ENCODE measurements at places on chromosomes 5 and 9. TPM values are rescaled to one million over a fixed set of nuclear protein-coding genes. Genes with fewer than 3 reads are reported as not detected.
A peak's percentile ranks its signal among the peaks of the same experiment; 100 is the strongest.

GRCh38 chr5:143409926-143410325 is 6.4 kb upstream of the NR3C1 start:
- DNase-seq, result no peak

- peak; percentile 17 for DNase-seq
Measured at GRCh38 chr5:102536323-102536928, 37.6 kb upstream of the SLCO6A1 start.

DNA sequence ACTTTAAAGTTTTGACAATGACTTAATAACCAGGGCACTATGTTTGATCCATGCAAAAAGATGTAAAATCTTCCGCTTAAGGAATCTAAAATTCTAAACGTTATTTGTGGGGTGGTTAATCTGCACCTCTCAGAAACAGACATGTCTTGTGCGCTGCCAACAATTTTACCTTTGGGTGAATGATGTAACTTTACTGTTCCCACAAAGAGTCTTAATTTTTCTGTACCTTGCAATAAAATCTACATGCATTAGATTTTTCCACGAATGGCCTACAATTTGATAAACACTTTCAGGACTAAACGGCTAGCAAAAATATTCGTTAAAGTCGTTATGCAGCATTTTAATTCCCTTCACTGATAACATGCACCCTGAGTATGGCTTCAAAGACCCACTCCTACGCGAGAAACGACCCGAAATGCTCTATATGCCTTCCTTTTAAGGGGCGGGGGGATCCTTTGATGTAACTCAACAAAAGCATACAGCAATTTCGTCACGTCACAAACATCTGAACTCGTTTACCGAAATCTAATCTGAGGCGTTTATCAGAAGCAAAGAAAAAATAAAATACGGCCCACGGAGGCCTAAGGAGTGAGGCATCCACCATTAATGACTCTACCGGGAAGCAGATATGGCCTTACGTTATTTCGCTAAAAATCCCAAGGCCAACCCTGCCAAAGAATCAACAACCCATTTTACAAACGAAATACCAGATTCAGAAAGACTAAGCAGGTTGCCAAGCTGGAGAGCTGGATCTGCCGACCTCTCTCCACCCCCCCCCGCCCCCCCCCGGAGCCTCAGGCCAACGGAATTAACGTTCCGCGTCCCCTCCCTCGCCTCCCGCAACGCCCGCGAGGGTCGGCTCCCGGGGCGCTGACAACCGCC is 621 bp downstream of the AK6 start:
- DNase-seq, result peak; percentile 34

DNA sequence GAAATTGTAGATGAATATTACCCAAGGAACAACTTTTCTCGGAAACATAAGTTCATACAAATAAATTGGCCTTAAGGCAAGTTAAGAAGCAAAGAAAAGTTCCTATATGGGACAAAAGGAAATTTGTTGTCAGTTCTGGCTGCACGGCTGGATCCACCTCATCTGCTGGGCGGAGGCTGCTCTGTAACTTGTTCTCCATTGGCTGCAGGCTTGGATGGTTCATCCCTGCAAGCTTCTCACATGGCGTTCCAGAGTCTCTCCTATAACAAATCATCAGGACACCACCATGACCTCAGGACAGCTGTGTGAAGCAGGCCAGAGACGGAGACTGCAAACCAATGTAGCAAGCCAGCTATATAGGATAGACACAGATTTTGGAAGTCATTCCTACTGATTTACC is 81.4 kb upstream of the DAB2 start:
- DNase-seq, result no peak

DNA sequence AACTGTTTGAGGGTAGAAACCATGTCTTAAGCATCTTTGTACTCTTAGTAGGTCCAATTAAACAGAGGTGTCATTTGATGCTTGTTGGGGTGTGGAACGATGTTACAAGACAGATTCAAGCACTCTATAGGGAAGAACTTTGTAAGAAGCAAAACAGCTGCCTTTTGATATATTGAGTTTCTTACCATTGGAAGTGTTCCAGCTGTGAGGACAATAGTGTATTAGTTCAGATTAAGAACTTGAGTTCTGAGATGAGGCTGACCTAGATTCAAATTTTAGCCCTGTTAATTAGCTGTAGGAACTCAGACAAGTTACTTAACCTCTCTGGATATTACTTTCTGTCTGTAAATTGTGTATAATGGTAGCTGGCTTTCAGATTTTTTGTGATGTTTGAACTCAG is 19.6 kb upstream of the ZNF462 start:
- no peak for DNase-seq

DNA sequence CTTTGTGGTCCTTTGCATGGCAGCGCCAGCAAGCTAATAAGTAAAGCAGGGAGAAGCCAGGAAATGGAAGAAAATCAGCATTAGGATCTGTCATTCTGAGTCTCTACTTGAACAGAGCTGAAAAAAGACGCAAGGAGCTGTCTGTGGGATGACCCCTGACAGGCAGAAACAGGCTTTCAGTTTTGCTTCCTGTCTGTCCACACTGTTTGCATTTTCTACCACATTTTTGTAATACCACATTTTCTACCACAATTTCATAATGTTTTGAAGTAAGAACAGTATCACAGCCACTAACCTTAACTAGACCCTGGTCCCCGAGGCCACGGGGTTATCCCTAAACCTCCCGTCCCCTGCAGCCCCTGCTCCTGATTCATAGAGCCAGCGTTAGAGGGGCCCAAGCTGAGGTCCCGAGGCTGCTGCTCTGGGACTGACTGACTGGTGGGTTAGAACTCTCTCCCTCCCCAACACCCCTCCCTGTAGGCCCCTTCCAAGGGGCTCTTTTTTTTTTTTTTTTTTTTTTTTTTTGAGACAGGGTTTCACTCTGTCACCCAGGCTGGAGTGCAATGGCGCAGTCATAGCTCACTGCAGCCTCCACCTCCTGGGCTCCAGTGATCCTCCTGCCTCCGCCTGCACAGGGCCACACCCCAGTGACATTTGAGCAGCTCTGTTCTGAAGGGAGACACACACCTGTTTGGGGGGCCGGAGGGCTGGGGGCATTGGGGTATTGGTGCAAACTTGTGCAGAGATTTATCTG is 4.0 kb upstream of the CLIC3 start:
- DNase-seq, result no peak

- no peak for DNase-seq
Measured at GRCh38 chr5:122137702-122138101, 8.4 kb downstream of the ZNF474 start.

GRCh38 chr5:179289756-179290385 is 55.4 kb downstream of the ADAMTS2 start:
- DNase-seq, result no peak

- DNase-seq, result no peak
Measured at GRCh38 chr5:166535641-166536040, 1755.8 kb upstream of the WWC1 start.

GRCh38 chr9:18658804-18659705 is 185.1 kb downstream of the ADAMTSL1 start:
- DNase-seq, result peak; percentile 64

DNA sequence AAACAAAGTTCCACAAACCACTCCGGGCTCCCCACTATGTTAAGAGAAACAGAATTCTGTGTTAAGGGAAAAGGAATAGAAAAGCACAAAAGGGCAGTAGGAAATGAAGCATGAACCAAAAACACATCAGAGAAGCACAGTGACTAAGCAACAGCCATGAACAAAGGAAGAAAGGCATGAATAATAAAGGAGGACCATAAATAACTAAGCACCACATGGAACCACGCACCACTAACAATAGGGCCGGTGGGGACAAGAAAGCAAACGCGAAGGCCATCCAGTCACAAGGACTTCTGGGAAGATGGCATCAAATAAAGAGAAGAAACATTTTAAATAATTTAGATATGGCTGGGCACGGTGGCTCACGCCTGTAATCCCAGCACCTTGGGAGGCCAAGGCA is 18.0 kb downstream of the PRUNE2 start:
- DNase-seq, result no peak

DNA sequence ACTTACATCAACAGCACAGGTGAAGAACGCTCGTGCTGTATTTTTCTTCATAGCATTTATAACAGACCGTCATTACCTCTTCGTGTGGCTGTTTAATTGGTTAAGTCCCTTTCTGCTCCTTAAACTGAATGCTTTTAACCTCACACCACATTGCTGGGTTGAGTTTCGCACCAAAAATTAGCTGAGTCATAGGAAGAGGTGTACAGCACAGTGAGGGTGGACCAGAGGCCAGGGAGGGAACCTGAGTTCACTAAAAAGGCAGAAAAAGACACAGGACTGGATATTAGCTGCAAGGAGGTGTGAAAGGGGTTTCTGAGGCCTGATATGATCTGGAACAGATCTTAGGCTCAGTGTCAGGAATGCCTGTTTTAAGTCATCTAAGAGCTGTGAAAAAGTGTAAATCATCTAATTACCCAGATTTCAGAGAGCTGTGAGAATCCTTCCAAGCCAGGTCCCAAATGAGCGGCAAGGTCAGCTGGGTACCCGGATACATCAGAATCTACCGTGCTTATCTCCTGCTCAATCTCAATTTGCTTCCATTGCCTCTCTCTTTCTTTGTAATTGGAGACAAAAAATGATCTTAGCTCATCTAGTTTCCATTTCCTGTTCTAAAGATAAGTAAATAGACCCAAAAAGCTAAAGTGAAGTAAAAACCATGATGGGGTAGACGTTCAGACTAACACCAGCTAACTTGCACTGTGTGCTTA is 7.1 kb upstream of the CFAP90 start:
- DNase-seq, result no peak

GRCh38 chr9:69898714-69899209 is 78.1 kb downstream of the CFAP95 start:
- DNase-seq, result peak; percentile 77

TAF1L gene
- total RNA-seq, result not detected

ADGRD2 gene
- not detected for total RNA-seq

TCF7 gene
- 0.29 TPM for total RNA-seq

MEIKIN gene
- not detected for total RNA-seq

Data from MCF 10A (cell line).